ENCODE measurements at places on chromosomes 6 and 20. TPM values are rescaled to one million over a fixed set of nuclear protein-coding genes. Genes with fewer than 3 reads are reported as not detected.

SIRPB1 gene
- total RNA-seq = 15.1 TPM

TFB1M gene
- total RNA-seq = 55.9 TPM

HTR1E gene
- total RNA-seq = 0.22 TPM

- DNase-seq = no peak
Observed at GRCh38 chr6:138719011-138719635, 54.4 kb upstream of the CCDC28A start.

UBE2C gene
- total RNA-seq = 2.2 TPM

FHL5 gene
- total RNA-seq = 19.1 TPM

Data from adrenal gland (tissue), 19 donors.